ENCODE measurements at places on chromosomes 11 and 22. TPM values are rescaled to one million over a fixed set of nuclear protein-coding genes. Genes with fewer than 3 reads are reported as not detected.
A peak's percentile ranks its signal among the peaks of the same experiment; 100 is the strongest.

The C11orf87 gene
- total RNA-seq, result 0.03 TPM

The DEAF1 gene
- total RNA-seq, result 21.3 TPM

The CCND1 gene
- 258 TPM for total RNA-seq

The APOBEC3F gene
- total RNA-seq, result 5.7 TPM

The MRGPRF gene
- total RNA-seq, result 2.3 TPM

GRCh38 chr11:47004595-47005033, 68.1 kb downstream of the CSTPP1 start:
- peak; percentile 83 for DNase-seq

GRCh38 chr11:13535819-13536218, 40.0 kb upstream of the PTH start:
- no peak for DNase-seq

DNA sequence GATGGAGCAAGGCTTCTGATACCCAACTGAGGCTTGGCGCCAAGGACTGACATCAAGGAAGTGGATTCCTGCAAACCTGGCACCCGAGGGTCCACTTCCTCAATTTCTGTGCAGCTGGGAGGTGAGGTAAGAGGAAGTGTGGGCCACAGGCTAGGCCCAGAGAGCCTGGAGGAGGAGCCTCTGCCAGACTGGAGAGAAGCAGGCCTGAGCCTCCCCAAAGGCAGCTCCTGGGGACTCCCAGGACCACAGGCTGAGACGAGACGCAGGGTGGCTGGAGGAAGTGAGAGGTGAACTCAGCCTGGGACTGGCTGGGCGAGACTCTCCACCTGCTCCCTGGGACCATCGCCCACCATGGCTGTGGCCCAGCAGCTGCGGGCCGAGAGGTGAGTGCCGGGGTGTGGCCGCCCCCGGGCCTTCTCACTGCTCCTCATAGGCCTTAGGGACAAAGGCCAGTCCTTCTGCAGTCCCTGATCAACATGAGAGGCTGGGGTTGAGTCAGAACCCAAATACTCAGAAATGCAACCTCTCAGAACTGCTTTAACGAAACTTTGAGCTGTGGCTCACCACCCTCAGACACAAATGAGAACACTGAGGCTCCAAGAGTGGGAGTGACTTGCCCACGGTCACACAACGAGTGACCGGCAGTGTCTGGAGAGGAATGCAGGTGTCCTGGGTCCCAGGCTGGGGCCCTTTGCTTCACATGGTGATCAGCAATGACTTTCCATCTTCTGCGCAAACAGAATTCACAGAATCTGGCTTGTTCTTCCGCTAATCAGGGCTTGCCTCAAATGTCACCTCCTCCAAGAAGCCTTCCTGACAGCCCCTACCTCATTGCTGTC, at the start of gene NCF4:
Gene NCF4, plus strand, starts transcription at position 186 of the 839 bp plus-strand sequence. Its CDS starts 166 bp downstream, at position 352.
- peak; percentile 94 for DNase-seq

DNA sequence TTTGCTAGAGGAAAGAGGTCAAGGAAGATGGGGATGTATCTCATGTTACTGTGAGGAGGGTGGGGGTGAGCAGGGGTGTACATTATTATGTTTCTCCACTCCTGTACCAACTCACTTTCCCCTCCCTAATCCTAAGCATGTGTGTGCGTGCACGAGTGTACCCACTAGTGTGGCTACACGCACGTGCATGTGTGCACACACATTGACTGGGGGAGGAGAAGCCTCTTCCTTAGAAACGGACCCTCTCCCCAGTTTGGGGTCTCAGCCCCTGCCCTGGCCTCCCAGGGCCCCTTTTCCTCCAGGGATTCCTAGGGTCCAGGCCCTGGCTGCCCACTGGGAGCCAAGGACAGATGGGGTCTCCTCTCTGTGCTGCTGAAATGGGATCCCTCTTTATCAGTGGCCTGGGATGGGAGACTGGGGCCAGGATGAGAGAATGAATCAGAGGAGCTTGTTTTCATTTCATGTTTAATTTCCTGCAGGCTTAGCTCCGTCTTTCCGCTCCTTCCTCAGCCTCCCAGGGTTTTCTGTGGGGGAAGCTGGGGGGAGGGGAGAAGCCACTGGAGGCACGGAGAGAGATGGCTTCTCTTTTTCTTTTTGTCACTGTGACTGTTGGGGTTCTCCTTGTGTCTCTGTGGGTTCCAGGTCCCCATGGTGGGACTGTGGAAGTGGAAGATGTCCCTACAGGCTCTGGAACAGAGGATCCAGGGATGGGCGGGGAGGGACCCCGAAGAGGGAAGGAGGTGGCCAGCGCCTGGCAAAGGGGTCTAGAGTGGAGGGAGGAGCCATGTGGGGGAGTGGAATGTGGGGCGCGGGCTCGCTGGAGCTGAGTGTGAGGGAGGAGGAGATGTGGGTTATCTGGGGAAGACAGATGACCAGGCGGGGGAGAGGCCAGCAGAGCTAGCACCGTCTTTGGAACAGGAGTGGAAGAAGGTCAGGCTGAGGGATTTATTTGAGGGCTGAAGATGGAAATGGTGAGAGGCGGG, 40.3 kb downstream of the ALX4 start:
- DNase-seq, result peak; percentile 68

DNA sequence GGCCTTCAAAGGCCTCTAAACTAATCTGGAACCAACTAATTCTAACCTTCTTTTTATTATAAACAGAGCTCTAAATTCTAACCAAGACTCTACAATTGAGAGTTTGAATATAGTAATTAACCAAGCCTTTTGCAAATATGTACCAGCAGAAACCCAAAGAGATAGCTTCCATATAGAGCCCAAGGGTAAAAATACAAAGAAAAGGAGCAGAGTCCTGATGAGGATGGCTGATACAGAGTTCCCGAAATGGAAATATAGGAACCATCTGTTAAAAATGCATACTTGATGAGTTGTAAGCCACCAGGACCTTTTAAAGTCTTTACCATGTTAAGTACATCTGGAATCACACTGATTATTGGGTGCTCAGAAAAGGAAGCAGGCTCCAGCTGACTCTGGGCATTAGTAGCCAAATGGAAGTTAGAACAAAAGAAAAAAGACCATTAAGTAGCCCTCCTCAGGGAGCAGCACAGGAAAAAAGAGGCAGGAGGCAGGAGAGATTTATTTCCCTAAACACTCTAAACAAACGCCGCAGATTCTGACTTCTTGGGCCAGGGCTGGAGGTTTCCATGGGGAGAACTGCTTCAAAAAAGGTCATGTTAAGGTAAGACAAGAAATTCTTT, 463.1 kb upstream of the FAT3 start:
- DNase-seq, result no peak

- DNase-seq, result no peak
Observed at GRCh38 chr11:91926965-91927364, 297.7 kb upstream of the FAT3 start.

- DNase-seq, result no peak
Observed at GRCh38 chr11:75700940-75701339, 16.7 kb upstream of the MOGAT2 start.

DNA sequence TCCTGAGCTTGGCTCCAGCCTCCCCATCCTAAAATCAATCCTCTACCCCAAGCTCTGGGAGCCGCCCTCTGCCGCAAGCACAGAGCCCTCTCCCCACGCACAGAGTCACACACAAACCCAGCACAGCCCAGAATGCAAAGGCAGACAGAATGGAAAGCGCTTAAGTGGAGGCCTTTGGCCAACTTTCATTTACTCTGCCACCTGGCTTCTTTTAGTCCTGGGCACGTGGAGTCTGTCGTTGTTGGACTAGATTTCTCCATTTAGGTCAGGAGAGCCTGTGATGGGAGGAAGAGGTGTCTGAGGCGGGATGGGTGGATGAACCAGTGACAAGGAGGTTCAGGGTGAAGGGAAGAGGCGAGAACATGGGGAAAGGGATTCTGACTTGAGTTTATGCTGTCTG, 191.7 kb downstream of the DSCAML1 start:
- DNase-seq, result peak; percentile 50

Data from cardiac septum (tissue), 1 donor.